ENCODE measurements at places on chromosomes 1 and 21.
A peak's percentile ranks its signal among the peaks of the same experiment; 100 is the strongest.

- peak; percentile 47 for DNase-seq
Measured at GRCh38 chr1:209850342-209850979, 22.7 kb downstream of the UTP25 start.

GRCh38 chr1:246591504-246591903 lies 25.2 kb downstream of the CNST start:
- no peak for DNase-seq

- DNase-seq, result no peak
Measured at GRCh38 chr1:246008363-246008831, 498.7 kb downstream of the SMYD3 start.

- DNase-seq, result no peak
Measured at GRCh38 chr1:214808845-214809460, 206.0 kb downstream of the CENPF start.
